ENCODE measurements at places on chromosomes 3 and 15.

GRCh38 chr3:118408431-118408830 is 626.2 kb downstream of the IGSF11 start:
- DNase-seq, result no peak

- no peak for DNase-seq
Observed at GRCh38 chr15:51121631-51122225, 27.0 kb upstream of the TNFAIP8L3 start.

DNA sequence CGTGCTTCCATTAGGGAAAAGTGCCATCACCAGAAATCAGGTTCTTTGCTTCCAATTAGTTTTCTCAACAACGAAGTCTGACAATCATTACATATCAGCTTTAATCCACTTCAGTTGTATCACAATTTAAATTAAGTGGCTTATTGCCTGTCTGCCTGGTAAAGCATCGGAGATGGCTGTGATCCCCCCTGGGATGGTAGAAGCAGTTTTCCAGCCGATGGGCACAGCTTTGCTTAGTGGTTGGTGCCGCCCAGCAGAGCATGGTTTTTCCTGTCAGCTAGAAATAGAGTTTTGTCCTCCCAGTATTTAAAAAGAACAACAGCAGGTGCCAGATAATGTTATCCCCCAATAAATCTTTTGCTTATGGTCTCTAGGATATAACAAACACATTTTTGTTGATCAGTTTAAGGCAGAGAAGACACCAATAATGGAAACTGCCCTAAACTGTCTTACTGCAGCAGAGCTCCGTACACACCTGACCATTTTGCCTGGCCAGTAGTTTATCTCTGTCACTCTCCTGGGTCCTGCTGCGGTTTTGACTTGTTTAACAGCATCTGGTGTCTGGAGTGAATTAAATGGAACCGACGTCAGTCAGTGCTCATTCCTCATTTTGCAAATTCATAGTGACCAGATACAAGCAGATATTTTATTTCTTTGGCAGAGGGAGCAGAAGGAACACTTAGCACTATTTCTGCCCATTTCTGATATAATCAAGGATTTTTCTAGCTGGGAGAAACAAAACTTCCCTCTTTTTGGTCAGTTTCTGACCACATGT is 79.1 kb downstream of the SLC49A4 start:
- no peak for DNase-seq

DNA sequence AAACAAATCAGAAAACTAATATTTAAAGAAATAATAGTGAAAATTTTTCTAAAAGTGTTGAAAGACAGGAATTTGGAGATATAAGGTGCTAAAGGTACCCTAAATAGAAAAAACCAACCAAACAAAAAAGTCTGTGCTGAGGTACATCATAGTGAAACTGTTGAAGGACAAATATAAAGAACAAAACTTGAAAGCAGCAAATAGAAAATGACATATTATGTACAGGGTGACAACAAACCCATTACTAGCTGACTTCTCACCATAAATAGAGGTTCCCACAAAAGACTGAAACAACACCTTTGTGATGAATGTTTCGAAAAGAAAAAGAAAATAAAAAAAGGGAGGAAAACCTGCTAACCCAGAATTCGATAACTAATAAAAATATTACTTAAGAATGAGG is 502.5 kb upstream of the NECTIN3 start:
- DNase-seq, result no peak

GRCh38 chr15:94225616-94226015 is 5.7 kb upstream of the MCTP2 start:
- no peak for DNase-seq

- DNase-seq, result no peak
Observed at GRCh38 chr3:38563070-38563885, 67.1 kb downstream of the EXOG start.

DNA sequence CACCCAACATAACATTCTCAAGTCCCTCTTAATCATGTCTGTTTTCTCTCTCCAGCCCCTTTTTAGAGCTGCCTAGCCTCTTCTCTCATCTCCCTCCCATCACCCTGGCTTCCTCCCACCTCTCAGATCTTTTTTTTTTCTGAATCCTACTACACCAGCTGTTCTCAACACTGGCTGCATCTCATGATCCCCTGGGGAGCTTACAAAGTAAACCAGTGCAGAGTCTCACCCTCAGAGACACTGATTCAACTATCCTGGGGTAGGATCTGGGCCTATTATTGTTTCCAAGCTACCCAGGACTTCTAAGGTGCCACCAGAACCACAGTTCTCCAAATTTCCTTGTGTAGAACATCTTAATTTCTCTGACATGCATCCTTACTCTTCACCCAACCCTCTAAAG is 50.3 kb upstream of the ACAN start:
- no peak for DNase-seq

DNA sequence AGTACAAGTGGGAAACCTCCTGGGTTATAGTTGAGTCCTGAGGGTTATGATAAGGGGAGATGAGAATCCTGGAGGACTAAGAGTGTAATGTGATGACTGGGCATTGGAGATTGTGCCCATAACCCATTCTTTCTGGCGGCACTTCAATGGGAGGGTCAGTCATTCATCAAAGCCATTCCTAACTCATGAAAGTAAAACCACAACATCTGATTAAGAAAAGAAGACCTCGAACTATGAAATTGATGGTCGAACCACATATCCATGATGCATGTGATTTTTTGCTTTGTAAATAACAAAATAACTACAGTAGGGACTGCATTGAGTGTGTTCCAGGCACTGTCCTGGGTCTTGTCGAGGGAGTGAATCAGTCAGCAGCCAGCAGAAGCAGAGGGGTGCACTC is 215.1 kb downstream of the SHQ1 start:
- DNase-seq, result no peak

DNA sequence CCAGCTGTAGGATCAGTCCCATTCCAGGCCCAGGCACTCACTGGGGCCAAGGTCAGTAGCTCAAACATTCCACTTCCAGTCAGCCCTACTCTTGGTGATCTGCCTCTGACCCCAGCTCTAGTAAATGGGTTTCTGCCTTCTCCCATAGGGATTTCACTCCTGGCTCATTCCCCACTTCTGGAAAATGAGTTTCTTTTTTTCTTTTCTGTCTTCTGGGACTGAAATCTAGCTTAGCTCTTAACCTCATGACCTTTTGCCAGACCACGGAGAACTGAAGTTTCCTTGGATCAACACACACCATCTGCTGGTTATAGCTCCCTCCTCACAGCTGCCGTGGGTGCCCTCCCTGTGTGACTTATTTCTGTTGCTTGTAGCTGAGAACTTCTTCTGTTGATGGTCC is 21.3 kb downstream of the MME start:
- no peak for DNase-seq

DNA sequence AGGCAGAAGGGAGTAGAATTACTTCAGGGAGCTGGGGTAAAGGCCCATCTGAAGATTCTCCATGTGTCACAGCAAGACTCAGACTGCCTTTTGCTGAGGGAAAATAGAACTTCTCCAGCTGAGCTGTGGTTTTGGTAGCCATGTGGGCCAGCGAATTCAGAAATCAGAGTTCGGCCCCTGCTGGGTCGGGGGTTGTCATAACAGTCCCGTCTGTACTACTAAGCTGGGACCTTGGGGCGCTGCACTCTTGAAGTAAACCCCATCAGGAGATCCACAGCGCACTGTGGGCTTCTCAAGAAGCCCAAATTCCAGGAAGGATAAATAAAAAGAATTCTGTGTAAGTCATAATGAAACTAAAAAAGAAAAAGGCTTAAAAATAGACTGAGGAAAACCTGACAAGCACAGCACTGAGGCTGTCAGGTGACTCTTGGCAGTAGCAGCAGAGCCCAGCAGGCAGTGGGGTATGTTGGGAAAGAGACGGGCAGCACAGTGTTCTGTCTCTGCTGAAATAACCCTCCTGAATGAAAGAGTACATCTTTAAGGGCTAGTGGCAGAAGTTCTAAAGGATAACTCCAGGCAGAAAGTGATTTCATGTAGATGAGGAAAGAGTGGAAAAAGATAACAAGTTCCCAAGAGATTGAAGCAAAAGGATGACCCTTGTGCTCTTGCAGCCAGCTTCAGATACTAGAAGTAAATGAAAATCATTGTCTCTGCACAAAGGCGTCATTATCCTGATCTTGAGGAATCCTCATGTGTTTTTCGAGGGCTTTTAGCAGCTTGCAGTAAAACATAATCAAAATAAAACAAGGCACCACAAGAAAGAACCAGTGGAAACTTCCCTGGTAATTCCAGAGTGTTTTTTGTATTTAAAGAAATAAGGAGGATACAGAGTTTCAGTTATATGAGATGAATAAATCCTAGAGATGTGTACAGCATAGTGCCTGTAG is 74.5 kb downstream of the RAB7A start:
- DNase-seq, result no peak

DNA sequence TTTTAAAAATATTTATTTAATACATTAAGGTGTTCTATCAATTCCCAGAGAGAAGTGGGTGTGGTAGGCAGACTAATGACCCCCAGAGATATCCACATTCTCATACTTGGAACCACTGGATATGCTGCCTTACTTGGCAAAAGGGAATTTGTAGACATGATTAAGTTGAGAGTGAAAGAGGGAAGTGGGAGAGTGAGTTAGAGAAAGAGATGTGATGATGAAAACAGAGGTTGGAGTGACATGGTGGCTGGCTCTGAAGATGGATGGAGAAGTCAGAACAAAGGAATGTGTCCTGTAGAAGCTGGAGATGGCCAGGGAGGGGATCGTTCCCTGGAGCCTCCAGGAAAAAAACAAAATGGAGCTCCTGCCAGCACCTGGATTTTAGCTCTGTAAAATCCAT is 32.0 kb downstream of the TNFAIP8L3 start:
- no peak for DNase-seq

DNA sequence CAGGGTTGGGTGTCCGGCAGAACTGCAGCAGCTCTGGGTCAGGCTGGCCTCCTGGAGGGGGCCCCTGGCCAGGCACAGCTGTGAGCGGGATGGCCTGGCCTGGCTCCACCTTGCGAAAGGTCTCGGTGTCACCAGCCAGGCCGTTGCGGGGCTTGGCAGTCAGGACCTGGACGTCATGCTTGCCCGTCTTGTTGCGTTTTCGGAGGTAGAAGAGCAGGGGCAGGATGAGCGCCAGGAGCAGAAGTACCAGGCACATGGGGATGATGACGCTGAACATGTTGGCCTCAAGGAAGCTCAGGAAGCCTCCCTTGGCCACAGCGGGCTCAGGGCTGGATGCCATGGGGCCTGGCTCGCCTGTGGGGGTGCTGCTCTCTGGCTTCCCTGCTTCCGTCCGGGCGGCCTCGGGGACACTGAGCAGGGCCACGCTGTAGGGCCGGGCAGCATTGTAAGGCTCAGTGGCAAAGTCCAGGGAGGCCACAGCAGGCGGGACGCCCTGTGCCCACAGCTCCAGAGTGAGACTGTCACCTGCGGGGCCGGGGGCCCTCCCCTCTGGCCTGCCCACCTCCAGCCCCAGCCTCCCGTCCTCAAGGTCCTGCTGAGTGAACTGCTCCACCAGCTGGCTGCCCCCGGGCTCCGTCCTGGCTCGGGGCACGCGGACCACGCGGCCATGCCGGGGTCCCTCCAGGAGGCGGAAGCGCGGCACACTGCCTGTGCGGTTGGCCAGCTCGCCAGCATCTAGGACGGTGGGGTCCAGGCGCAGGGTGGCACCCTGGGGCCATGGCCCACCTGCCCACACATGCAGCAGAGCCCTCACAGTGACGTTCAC is 28.1 kb downstream of the SNX33 start:
- no peak for DNase-seq

DNA sequence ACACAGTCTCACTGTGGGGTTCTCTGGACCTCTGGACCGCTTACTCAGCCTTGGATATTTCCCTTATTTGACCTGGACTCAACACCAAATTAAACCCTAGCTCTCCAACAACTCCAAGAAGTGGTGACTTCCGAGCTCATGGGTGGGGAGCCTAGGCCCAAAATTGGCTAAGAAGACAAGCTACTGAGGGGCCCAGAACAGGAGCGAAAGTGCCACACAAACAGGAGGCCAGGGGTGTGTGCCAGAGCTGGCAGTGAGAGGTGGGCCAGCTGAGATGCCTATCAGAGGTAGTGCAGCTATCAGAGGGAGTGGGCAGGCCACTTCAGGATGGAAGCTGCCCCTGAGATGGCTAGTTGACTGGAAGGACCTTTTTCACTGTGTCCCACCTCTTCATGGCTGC is 151.1 kb upstream of the PRR20G start:
- DNase-seq, result no peak

GRCh38 chr3:33044676-33045075 is 52.3 kb downstream of the GLB1 start:
- DNase-seq, result no peak

- DNase-seq, result no peak
Observed at GRCh38 chr3:52402101-52402521, 42.8 kb downstream of the SEMA3G start.

- DNase-seq, result peak; percentile 11
Observed at GRCh38 chr15:69729167-69729748, 276.6 kb downstream of the RPLP1 start.

DNA sequence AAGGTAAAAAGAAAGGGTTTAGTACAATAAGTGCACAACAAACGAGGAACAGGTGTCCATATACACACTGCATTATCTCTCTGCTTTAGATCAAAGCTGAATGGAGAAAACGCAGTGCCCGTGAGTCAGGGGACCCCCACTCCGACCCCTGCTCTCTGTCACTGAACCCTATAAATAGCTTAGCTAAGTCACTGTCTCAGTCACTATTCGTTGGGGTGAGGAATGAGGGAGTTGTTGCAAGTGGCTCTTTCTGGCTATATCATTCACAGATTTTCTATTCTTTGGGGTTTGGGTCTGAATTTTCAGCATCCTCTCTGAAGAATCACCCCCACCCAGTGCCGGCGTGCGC is 458 bp upstream of the STAC start:
- no peak for DNase-seq

GRCh38 chr3:67289626-67290025 is 291.5 kb downstream of the KBTBD8 start:
- DNase-seq, result no peak

DNA sequence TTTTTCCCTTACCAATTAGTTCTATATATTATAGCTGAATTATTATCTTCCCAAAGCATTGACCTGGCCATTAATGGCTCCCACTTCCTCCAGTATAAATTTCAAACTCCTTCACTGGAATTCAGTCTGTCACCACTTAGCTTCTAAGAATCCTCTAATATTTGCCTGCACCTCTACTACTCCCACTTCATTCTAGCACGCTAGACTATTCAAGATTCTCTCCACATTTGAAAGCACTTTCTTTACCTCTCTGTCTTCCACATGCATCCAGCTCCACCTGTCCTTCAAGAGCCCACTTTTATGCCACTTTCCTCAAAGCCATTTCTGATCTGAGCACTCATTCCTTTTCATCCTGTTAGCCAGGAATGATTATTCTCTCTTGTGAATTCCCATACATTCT is 15.0 kb downstream of the SENP8 start:
- no peak for DNase-seq

DNA sequence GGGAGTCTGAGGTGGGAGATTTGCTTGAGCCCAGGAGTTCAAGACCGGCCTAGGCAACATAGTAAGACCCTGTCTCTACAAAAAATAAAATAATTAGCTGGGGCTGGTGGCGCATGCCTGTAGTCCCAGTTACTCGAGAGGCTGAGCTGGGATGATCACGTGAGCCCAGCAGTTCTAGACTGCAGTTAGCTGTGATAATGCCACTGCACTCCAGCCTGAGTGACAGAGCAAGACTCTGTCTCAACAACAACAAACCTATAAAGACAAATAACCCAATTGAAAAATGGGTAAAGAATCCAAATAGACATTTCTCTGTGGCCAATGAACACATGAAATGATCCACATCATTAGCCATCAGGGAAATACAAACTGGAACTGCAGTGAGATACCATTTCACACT is 1.1 kb upstream of the RPL32 start:
- DNase-seq, result no peak

- DNase-seq, result no peak
Observed at GRCh38 chr15:39200586-39200985, 380.3 kb upstream of the THBS1 start.
